Hematopoietic multipotent progenitor cell treated with erythropoietin and hydrocortisone succinate and interleukin-3 and kit ligand, for 8 days (in vitro differentiated cells): ENCODE measurements at places on chromosomes 3 and 15.
A peak's percentile ranks its signal among the peaks of the same experiment; 100 is the strongest.

DNA sequence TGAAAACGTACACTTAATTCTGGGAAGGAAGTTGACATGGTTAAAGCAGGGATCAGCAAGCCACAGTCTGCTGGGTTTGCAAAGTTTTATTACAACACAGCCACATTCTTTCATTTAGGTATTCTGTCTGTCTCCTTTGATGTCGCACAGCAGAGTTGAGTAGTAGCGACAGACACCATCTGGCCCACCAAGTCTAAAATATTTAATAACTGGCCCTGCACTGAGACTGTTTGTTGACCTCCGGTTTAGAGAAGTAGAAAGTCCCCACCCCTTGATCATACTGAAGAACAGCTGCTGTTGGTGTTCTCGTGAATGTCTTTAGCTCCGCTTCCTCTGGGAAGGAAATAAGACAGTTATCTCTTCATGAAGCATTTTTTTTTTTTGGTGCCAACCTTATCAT, 66.2 kb downstream of the MCTP2 start:
- peak; percentile 82 for DNase-seq

- DNase-seq = no peak
These were observed 1.7 kb downstream of the VPS39 start for GRCh38 chr15:42206406-42206805.

- peak; percentile 41 for DNase-seq
These were observed 44.0 kb downstream of the CD200 start for GRCh38 chr3:112376992-112377391.

DNA sequence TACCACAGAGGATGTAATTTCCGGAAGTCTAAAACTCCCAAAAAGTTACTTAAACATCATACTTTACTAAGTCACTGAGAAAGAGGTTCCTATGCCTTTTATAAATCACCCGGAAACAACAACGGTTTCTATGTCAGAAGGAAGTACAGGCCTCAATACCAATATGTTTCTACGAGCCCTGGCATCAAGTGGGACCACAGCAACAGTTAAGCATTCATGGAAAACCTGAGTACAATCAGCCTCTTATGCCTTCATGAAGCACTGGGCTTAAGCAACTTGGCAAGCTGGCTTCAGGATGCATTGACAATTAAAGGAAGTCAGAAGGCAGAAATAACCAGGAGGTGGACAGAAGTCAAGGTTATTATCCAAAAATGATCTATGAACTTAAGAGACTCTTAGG, 19.1 kb upstream of the B3GNT5 start:
- no peak for DNase-seq

GRCh38 chr15:44010089-44010488, 183.3 kb downstream of the WDR76 start:
- DNase-seq = no peak

DNA sequence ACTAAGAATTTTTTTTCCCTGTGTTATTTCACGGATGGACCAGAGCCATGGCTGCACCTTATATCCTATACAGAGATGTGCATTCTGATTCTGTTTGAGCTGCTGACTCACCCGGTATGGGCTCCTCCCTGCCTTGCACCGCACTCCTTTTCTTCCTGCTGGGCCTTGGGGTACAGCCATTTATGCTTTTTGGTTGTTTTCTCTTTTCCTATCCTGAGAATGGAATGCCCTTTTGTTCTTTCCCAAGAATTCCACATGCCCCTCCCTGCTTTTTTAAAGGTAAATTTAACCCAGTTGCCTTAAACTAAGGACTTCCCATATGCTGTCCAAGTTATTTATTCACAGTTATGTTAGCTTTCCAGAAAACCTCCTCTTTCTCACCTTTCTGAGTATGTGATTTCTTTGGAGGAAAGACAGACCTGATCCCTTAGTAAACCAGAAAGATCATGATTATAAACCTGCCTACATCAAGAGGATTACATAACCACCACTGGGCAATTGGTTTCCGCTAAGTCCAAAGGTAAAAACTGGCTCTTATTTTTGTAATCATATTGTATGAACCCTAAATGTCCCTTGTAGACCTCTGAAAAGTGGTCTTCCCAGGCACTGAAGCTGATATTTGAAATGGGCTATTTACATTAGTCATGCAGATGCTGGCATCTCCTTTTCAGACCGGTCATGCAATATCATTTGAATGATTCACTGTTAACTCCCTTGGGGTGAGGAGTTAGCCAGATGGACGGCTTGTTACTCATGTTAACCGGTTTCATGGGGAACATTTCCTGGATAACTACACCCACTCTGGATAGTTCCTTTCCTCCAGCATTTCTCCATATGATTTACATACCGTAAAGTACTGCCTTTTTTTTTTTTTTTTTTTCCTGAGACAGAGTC, 45.5 kb downstream of the TMOD3 start:
- peak; percentile 53 for DNase-seq

DNA sequence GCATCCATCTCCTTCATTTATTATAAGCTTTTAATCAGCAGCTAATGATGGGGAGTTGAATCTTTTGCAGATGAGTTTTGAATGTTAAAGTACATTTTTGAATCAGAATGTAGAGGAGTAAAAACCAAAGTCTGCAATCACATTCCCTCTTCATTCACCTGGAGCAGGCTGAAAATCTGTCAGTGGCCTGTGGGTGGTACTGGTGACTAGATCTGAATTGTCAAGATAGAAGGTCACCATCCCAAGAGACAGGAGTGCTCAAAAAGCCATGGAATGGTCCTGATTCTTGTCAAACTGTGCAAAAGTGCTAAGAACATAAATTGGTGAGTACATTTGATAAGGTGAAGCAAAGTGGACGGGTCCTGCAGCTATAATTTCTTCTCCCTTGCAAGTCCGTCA, 881.3 kb upstream of the NR2F2 start:
- no peak for DNase-seq

- DNase-seq = no peak
These were observed 15.0 kb downstream of the XCR1 start for GRCh38 chr3:46012246-46012645.

DNA sequence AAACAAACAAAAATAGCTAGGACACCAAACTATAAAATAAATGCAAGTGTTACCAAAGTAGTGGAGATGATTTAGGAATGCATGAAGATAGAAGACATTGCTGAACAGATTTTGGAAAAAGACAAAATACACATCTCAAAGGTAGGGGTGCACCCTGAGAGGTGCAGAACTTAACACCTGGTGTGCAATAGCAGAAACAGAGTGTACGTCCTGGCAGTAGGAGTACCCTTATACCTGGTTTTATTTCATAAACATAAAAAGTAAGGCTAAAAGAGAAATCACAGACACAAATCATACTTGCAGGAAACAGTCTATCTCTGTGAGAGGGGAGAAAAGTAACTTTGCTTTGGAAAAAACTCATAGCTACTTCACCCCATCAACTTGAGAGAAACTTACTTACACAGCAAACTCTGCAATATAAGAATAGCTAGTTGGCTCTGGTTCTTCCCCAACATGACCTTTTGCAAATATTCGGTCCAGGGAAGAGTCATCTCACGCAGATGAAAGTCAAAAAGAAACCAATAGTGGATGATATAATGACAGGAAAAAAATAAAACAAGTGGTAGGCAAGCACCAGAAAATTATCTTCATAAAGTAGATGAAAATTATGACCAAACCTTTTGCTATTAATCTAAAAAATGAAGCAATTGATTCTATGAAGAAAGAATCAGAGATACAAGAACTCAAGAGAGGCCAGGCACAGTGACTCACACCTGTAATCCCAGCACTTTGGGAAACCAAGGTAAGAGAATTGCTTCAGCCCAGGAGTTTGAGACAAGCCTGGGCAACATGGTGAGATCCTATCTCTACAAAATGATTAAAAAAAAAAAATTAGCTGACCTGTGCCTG, 108.9 kb upstream of the BNIP2 start:
- DNase-seq = no peak

GRCh38 chr3:51514210-51514609, 14.4 kb upstream of the DCAF1 start:
- DNase-seq = no peak

DNA sequence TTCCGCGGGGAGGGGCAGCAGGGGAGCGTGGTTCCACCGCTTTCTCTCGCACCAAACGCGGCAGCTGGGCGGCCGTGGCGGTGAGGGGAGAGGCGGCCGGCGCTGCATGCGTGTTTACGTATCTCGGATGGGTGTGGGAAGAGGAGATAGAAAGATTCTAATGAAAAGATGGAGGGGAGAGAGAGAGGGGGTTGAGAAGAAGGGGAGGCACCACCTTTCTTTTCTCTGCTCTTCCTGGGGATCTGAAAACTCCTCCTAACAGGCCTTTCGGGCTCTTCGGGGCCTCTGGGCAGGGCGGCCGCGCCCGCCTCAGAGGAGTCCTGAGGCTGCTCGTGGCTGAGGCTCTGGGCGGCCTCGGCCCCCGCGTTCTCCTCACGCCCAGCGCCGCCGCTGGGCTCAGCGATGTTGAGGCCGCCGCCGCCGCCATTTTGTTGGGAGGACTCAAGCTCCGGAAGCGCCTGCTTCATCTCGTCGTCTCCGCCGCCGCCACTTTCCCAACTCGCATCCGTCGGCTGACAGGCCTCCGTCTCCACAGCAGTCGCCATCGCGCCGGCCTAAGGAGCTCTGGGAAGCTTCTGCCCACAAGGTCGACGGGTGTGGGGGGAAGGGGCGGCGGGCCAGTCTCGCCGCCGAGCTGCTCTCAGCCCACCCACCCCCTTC, 473 bp downstream of the TASOR start:
- DNase-seq = peak; percentile 86

DNA sequence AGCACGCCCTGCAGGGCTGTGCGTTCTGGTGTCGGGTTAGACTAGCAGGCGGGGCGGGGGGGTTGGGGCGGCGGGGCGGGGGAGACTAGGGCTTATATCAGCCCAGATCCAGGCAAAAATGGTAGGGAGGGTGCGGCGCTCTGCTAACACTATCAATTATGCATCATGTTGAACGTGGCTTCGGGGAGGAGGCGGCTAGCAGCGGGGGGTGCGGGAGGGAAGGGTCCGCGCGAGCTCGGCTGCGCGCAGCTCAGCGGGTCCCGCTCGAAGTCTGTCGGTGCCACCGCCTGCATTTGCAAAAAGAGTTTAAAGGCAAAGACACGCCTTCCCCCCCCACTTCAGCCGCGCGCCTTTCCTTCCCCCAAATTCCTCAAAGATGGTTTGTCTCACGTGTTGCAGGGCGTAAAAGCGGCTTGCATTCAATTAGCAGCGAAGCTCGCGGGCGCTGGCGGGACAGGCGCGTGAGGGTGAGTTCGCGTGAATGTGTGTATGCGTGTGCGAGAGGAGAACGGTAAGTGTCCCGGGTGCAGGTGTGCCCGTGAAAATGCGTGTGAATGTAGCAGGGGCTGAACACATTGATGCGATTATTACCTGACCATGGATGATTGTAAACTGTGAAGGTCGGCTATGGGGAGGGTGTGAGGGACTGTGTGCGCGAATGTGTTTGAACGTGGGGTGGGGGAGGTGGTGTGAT, at the start of gene ISLR2:
Gene ISLR2, plus strand, starts transcription at position 432 of the 694 bp plus-strand sequence. CDS start 2,169 bp downstream, outside the sequence.
- DNase-seq = no peak

DNA sequence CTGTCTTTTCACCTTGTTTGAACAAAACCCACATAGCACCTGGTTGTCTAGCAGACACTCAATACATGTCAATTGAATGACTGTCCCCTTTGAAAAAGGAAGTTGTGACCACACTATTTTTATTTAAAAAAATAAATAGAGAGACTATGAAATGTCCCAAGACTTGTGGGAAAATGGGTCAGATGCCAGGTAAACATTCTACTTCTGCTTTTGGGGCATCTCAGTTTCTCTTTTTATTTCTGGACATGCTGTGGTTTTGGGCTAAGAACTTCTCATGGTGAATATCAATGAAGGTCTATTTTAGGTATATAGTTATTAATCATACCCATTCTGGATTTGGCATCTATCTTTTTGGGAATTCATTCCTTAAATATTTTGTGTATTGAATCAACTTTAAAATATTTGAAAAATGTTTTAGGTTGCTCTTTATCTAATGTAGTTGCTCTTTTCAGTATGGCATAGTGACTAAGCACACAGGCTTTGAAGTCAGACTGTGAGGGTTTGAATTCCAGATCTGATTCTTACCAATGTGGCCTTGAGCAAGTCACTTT, 4.4 kb downstream of the TMEM45A start:
- no peak for DNase-seq

DNA sequence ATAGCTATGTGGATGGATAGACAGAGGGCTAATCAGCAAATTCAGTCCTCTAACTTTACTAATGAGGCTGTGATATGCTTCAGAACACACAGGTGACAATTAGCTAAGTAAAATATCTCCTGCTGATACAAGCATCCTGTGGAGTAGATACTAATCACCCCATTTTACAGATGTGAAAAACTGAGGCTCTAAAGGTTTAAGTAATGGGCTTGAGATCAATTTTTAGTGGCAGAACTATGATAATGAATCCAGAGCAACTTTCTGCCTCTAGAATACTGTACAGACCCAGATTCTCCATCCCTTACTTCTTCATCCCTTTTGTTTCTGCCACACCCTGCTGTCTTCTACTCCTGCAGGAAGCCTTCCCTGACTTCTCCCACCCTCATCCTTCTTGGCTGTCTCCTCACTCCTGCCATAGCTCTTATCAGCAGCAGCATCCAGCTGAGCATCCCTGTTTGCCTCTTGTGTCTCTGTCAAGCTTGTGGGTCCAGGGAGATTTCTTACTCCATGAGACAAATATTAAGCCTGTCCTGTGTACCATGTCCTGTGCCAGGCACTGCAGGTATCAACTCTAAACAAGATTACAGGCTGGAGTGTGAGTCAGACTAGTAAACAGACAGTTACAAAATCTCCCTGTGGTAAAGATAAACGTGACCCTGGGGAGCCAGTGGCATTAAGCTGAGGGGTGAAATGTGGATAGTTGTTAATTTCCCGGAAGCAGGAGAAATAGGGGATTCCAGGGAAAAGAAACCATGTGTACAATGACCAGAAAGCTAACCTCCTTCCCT, 39.2 kb downstream of the SLC6A11 start:
- no peak for DNase-seq

DNA sequence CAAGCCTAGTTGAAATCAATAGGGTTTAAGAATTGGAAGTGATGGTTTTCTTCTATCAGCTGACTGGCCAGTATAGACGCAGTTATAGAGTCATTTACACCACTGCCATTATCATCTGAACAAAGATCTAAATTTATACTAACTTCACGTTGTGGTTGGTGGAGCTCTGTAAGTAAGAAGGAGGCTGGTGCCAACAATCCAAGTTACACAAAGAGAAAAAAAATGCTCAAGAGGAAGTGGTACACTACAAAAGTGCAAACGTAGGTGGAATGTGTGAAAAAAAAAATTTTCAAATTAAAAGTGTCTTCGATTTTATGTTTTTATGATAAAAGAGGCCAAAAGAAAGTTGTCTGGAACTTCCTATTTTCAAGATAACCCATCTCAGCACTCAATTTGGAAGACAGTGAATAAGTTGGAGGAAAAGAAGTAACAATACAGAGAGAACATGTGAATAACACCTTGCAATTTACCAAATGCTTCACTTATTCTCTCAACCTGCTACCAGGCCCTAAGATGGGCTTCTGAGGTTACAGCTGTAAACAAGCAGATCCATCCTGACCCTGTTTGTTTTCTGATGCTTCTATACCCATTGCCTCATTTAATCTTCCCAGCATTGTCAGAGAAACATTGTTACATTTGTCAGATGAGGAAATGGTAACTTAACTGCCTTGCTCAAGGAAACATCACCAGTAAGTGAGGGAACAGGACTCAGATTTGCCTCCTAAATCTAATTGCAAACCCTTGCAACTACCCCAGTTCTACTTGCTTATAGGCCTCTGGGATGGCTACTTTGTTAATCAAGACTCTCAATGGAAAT, 12.0 kb upstream of the TASOR start:
- no peak for DNase-seq

GRCh38 chr3:62793946-62794345, 81.3 kb downstream of the CADPS start:
- no peak for DNase-seq

- DNase-seq = peak; percentile 10
These were observed at the start of gene SLC30A4 for GRCh38 chr15:45522328-45523165. SLC30A4 (minus strand) TSS chr15:45522755; CDS start chr15:45522354, 401 bp downstream.
